ENCODE measurements at places on chromosomes 1 and 21.

GRCh38 chr1:1320666-1321448 lies 3.6 kb downstream of the INTS11 start:
- DNase-seq = no peak

DNA sequence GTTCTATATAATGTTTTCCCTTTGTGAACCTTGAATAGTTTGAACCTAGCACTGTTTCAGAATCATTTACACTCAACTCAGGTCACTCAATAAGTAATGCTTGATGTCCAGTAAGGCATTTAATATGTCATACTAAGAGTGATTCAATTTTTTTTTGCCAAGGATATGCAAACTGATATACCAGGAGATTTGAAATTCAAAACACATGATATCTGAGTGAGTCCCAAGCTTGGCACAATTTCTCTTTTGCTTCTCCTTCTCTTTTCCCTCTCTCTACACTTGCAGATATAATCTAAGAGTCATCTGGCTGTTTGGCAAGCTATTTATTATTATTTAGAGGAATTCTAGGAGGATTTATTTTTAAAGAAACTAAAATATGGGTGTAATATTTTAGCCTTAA lies 61.6 kb upstream of the SPAG17 start:
- DNase-seq = no peak

- DNase-seq = no peak
Observed at GRCh38 chr1:203188686-203189232, 2.3 kb upstream of the CHI3L1 start.

DNA sequence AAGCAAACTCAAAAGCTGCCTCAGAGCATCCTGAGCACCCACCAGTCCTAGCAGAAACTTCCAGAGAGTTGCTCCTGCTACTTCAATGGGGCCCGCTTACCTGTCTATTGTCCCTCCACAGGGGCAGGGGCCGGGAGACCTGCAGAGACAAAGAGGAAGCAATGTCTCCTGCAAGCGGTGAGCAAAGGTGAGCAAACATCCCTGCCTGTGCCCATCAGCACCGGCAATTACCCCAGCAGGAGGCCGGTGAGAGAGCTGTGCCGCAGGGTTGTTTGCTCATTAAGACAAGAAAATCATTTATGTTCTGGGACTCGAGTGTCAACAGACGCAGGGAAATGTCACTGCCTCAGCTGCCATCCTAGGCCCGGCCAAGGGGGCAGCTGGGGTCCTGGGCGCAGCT lies 53.8 kb upstream of the TARDBP start:
- peak; percentile 71 for DNase-seq

DNA sequence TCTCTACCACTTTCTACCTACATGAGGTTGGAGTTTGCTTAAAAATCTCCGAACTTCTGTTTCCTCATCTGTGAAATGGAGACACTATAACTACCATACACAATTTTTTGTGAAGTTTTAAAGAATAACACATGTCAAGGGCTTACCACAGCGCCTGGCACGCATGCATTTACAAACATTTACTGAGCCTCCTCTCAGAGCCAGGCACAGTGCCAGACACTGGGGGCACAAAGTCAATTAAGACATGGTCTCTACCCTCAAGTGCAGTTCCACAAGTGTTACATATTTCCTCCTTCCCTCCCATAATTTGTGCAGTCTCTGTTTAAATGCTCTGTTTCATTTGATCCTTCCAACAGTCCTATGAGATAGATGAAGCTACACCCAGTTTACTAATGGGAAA lies 356.4 kb upstream of the ESRRG start:
- DNase-seq = peak; percentile 72

GRCh38 chr1:64043976-64044375 lies 159.4 kb upstream of the UBE2U start:
- no peak for DNase-seq

DNA sequence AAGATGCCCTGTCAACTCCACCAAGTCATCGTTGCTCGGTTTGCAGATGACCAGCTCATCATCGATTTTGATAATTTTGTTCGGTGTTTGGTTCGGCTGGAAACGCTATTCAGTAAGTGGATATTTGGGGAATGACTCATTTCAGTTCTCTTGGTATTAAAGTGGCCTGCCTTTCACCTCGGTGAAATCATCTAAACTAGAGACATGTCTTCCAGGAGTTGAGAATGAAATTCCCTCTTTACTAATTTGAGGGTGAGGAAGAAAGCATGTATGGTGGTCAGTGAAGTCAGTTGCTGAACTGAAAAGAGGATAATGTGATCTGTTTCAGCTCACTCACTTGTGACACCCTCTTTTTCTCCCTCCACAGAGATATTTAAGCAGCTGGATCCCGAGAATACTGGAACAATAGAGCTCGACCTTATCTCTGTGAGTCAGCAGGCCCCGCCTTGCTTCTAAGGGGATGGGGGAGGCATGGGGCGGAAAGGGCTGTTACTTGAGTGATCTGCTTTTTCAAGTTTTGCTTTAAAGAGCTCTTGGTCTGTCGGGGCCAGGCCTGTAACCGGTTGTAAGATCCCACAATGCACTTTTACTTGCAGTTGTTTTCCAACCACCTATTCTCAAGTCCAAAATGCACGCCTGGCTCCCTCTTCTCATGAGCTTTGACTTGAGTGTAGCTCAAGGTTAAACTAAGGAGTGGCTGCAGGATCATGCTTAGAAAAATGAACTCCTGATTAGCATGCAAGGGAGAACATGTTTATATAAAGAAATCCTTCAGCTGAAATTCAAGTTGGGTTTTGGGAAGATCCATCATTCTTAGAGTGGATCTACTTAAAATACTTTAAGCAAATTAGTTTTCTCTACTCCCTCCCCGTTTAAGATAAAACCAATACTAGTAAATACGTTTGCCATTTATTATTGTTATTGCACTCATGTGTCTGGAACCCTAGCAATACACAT lies 59.8 kb downstream of the CAPN2 start:
- DNase-seq = peak; percentile 93

- no peak for DNase-seq
Observed at GRCh38 chr1:184739796-184740195, 14.9 kb downstream of the EDEM3 start.

DNA sequence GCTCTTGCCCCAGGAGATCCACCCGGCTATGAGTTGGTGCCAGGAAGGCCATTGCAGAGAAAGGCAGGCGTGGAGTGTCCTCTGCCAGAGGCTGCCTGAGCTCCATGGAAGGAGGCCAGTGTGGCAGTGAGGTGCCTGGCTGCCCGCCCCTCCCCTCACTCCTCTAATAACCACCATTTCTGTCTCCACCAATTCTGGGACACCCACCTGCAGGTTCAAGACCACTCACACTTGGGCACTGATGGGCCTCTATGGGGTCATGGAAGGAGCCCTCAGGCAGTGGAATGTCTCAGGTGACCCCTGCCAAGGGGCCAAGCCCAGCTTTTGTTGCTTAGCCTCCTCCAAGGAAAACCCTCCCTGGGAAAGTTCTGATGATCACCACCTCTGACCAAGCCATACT lies 731.6 kb downstream of the MATN1 start:
- DNase-seq = no peak

- no peak for DNase-seq
Observed at GRCh38 chr1:47491341-47491753, 53.5 kb downstream of the FOXD2 start.

- no peak for DNase-seq
Observed at GRCh38 chr1:111776391-111776790, 20.7 kb downstream of the DDX20 start.

- no peak for DNase-seq
Observed at GRCh38 chr1:234300096-234300495, 73.2 kb upstream of the COA6 start.

DNA sequence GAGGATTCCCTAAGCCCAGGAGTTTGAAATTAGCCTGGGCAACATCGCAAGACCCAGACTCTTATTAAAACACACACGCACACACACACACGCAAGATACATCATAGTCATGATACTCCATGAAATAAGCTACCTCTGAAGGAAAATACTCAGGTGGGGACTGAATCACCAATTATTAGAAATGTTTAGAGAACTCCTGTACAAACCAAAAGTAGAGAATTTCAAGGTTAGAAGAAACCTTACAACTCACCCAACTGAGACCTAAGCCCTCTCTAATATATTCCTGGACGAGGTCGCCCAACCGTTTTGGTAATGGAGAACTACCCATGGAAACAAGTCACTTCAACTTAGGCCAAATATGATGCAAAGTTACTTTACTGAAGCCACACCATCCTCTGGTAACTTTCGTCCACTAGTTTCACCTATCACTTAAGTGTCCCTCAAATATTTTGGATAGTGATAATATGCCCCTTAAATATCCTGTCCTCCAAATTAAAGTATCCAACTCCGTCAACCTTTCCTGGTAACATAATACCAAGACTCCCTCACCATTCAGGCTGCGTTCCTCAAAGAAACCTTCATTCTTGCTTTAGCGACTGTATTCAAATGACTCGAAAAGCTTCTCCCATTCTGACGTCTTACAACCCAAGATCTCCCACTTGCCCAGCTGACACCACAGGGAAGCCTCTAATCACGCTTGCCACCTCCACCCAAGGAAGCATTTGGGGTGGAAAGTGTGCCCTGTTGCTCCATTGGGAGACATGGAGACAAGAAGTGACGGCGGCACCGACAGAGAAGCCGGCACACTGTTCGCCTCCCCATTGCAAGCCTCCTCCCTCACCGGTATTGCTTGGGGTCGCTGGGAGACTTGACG lies 856 bp downstream of the NRDC start:
- peak; percentile 76 for DNase-seq

DNA sequence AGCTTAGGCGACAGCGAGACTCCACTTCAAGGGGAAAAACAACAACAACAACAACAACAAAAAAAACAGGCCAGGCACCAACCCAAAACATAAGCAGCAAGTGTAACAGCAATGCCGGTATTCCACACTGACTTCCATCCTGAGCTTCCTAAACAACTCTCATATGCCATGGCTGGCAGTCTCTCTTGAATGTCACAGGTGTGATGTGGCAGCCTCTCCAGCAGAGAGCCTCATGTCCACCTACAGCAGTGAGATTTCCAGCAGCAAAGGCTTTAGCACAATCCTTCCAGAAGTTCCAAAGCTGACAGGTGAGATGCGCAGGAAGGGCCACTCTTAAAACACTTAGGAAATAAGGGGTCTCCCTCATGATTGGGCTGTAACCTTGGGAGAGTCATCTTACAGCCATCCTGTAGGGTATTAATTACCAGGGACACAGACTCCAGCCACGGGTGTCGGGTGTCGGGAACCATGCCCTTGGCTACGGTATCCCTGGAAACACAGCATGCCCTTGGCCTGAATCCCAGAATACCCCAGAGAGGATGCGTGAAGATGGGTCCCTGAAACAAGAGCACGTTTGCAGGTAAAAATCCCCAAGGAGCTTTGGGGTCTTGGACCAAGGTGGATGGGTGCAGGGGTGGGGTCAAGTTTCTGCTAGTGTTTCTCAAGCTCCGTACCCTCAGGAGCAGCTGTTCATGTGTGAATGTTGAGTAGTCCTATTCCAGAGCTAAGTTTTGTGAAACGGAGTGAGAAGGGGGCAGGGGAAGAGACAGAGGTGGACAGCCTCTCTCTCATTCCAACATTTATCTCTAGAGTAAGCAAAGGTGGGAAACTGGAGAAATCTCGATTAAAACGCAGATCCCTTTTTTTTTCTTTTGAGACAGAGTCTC lies 31.4 kb downstream of the CLSTN1 start:
- peak; percentile 71 for DNase-seq

GRCh38 chr1:205054013-205054412 lies 11.0 kb downstream of the CNTN2 start:
- DNase-seq = no peak

GRCh38 chr1:14924455-14925331 lies 228.9 kb upstream of the TMEM51 start:
- no peak for DNase-seq

GRCh38 chr21:37072274-37072987 lies 440 bp downstream of the PIGP start:
- peak; percentile 88 for DNase-seq

DNA sequence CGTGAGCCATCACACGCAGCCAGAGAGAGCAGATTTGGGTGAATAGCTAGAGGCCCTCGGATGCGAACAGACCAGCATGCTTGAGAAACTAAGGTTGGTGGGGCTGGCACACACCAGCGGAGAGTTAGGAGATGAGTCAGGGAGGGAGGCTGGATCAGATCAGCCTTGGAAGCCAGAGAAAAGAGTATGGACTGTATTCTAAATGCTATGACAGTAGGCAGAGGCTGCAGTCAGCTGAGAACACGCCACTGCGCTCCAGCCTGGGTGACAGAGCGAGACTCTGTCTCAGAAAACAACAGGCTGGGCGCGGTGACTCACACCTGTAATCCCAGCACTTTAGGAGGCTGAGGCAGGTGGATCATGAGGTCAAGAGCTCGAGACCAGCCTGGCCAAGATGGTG lies 4.0 kb upstream of the PLEKHM2 start:
- DNase-seq = no peak

DNA sequence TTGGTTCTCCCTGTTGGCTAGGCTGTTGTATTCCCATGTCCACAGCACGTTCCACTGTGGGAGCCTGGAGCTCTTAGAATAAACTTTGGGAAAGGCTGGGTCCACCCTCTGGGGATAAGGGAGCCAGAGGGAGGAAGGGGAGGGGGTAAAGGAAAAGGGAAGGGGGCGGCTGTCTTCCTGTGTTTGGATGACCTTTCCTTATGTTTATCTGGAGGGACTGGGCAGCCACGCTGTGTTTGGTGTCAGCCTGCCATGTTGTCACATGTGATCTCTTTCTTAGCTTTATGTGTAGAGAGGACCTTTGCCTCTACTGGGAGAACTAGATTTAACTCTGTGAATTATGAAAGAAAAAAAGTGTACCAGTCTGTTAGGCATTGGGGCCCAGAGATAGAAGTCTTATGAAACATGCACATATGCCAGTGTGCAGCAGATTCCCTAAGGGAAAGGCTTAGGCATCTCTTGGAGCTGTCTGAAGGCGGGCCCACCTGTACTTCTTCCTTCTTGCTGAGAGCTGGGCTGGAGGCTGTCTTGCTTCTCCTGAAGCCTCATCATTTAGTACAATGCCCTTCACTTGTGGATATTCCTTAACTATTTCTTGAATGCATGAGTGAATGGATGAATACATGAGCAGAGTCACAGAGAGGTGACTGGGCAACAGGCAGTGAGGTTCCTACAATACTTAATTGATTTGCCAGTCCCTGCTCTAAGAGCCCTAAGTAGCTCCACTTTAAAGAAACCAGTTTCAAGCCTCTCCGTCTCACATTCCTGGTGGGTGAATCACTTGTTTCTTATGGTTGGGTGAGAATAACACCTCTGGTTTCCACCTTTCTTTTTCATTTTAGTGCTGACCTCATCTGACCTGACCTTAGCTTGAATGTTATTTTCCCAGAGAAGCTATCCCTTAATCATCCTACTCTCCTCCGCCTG lies 62.5 kb upstream of the ARHGAP29 start:
- peak; percentile 82 for DNase-seq

- DNase-seq = no peak
Observed at GRCh38 chr1:25113731-25114130, 118.6 kb downstream of the SYF2 start.
